Fibroblast of the aortic adventitia (primary cell): ENCODE measurements at places on chromosomes 7 and 10. TPM values are rescaled to one million over a fixed set of nuclear protein-coding genes. Genes with fewer than 3 reads are reported as not detected.
A peak's percentile ranks its signal among the peaks of the same experiment; 100 is the strongest.

KCND2 gene
- 11.3 and 100 TPM in 2 replicates for total RNA-seq

TACR2 gene
- 0.18 TPM in 1 of 2 replicates, not detected in the other for total RNA-seq

GRCh38 chr7:40922316-40922670 is 780.6 kb downstream of the INHBA start:
- peak; percentile 78 for DNase-seq

DNA sequence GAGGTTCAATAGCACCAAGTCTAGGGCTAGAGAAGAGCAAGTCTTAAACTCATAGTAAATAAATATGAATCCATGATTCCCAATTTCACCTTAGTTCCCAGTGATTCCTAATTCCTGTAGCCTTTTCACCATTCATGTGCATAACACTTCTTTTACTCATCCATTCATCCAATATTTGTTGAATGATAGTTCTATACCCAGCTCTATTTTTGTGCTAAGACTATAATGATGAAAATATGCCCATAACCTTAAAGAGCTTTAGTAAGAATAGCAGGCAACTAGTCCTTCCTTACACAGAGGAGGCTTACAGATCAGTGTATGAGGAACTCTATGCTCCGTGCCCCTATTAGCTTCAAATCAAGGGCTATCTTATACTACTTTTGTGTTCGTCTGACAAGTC is 280.2 kb upstream of the CHRM2 start:
- DNase-seq = no peak
